ENCODE measurements at places on chromosomes 1 and 21.

DNA sequence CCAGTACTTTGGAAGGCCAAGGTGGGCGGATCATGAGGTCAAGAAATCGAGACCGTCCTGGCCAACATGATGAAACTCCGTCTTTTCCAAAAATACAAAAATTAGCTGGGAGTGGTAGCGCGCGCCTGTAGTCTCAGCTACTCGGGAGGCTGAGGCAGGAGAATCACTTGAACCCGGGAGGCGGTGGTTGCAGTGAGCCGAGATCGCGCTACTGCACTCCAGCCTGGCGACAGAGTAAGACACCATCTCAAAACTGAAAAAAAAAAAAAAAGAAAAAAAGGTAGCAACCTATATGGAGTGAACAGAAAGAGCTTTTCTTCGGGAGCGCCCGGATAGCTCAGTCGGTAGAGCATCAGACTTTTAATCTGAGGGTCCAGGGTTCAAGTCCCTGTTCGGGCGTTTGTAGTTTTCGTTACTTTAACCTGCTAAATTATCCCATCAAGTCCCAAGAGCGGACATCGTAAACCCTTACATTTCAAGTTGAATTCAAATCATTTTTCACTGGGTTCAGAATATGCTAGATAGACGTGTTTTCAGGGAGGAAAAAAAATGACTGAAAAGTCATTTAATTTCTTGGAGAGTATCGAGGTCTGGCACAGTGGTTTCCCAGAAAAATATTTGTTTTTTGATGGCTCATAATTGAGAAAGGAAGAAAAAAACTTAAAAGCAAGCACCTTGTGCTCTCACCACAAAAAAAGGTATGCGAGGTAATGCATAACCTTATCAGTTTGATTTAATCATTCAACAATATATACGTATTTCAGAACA lies 9.8 kb upstream of the MDM4 start:
- DNase-seq = peak; percentile 88

DNA sequence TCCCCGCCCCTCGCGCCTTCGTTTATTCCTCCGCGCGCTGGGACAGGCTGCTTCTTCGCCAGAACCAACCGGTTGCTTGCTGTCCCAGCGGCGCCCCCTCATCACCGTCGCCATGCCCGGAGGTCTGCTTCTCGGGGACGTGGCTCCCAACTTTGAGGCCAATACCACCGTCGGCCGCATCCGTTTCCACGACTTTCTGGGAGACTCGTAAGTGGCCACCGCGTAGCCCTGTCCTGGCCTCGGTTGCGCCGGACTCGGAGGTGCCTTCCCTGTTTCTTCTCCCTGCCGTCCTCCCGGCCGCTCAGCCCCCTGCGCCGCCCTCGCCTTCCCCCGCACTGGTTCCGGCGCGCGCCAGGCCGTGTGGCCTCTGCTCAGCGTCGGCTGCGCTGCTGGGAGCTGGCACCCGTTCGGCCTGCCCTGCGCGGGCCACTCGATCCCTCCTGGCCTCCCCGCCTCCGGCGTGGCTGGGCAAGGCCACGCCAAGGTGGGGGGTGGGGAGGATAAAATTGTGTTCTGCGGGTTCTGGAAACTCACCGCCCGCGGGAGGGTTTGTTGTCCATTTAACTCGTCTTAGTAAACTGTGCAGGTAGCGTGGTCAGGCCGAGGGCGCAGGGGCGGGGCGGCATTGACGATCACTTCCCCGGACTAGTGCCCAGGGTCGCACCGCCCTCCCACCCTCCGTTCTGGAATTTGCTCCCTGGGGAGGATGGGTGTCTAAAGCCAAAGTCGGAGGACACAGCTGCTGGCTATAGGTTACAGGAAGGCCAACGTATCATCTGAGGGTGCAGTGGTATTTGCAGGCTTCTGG lies at the start of gene PRDX6:
Gene PRDX6 (plus strand): TSS at position 50 of the 808 bp plus-strand sequence. CDS start 63 bp downstream, at position 113.
- DNase-seq = peak; percentile 23

DNA sequence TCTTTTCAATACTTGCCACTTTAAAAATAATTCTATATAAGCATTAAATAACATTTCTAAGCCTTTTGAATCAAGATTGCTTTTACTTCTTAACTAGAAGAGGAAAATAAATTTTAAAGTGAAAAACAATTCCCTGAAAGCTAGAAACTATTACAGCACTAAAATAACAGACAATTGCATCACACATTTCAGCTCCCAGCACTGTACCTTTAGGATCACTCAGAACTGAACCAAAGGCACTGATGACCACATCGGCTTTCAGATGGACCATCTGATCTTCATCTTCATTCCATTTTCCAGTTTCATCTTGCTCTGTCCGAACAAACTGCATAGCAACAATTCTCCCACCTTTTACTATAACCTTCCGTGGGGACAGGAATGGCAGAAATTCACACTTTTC lies 347.3 kb downstream of the DPYD start:
- no peak for DNase-seq

DNA sequence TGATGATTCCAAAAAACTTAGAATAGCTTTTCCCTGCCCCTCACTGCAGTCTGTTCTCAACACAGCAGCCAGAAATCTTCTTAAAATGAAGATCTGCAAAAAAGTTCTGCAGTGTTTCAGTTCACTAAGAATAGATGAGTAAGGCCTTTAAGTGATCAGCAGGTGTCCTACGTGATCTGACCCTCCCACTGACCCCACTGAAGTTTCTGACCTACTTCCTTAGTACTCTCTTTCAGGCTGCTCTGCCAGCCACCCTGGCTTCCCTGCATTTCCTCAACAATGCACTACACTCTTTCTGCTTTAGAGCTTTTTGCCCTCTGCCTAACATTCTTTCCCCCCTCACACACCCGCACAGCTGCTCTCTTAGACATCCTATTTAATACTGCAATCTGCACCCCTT lies 182.5 kb downstream of the AKT3 start:
- DNase-seq = no peak

- DNase-seq = no peak
These were observed 11.5 kb upstream of the TNFRSF1B start for GRCh38 chr1:12155328-12155727.

DNA sequence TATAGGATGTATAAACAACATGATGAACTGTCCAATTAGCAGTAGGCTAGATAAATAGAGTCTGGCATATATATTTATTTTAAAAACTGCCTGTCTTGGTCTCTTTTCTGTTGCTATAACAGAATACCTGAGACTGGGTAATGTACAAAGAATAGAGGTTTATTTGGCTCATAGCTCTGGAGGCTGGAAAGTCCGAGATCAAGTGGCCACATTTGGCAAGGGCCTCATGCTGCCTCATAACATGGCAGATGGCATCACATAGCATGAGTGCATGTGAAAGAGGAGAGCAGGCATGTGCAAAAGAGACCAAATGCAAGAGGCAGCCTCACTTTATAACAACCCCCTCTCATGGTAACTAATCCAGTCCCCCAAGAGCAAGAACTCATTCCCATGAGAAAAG lies 6.0 kb downstream of the STYXL2 start:
- DNase-seq = no peak

DNA sequence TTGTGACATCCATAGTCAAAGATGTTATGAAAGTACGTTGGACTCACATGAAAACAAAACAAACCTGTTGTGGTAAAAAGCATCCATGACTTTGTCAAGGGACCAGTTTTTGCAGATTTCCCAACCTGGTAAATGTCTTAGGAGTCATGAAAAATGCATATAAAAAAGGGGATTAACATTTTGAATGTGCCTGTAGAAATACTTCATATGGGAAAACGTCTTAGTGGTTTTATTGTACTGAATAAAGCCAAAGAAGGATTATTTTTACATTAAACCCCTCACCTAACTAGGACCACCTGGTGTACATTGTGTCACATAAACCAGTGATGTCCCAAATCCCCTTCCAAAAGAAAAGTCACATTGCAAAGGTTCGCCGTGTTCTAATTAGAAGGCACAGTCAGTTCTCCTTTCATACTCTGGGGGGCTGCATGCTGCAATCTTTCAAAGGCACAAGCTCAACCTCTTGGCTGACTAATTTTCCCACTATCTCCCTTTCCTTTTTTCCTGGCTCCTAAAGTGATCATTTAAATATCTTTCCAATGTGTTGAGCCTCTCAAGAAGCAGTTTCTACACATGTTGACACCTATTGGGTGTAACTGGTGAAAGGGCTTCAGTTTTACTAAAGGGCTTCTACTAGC lies 119.8 kb upstream of the SPAG17 start:
- no peak for DNase-seq

GRCh38 chr1:109243860-109244552 lies 5.3 kb upstream of the CELSR2 start:
- no peak for DNase-seq

Data from NCI-H1930 (cell line).